Right cardiac atrium (tissue), 5 donors: ENCODE measurements at places on chromosomes 2 and 18. TPM values are rescaled to one million over a fixed set of nuclear protein-coding genes. Genes with fewer than 3 reads are reported as not detected.

NT5DC4 gene
- total RNA-seq = not detected

UGT1A7 gene
- total RNA-seq = not detected

DNA sequence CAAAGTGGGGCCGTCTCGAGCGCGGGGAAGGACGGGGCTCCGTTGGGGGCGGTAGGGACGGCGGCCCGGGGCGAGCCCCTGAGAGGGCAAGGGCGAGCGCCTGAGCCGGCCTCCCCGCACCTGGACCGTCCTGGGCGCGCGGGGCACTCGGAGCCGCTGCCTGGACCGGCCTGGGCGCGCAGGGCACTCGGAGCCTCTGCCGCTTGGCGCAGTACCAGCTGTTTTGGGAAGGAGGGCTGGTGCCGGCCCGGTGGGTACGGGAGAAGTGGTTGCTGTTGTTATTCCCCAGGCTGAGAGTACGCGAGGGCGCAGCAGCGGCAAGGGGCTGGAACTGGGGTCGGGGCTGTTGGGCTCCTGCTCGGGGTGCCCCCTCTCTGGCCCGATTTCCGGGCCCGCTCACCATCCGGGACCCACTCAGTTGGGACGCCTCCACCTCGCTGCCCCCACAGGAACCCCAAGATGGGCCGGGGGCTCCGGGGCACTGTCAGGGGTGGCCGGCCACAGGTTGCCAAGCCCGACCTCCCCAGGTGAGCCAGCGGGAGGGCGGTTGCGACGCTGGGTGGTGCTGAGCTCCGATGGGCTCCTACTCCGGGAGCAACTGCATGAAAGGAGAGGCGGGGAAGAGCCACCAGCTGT is 579 bp downstream of the ARHGEF4 start:
- DNase-seq = no peak

GRCh38 chr2:54497763-54498680 is 41.9 kb downstream of the SPTBN1 start:
- DNase-seq = no peak

GRCh38 chr2:106863387-106863786 is 22.6 kb downstream of the ST6GAL2 start:
- no peak for DNase-seq

DNA sequence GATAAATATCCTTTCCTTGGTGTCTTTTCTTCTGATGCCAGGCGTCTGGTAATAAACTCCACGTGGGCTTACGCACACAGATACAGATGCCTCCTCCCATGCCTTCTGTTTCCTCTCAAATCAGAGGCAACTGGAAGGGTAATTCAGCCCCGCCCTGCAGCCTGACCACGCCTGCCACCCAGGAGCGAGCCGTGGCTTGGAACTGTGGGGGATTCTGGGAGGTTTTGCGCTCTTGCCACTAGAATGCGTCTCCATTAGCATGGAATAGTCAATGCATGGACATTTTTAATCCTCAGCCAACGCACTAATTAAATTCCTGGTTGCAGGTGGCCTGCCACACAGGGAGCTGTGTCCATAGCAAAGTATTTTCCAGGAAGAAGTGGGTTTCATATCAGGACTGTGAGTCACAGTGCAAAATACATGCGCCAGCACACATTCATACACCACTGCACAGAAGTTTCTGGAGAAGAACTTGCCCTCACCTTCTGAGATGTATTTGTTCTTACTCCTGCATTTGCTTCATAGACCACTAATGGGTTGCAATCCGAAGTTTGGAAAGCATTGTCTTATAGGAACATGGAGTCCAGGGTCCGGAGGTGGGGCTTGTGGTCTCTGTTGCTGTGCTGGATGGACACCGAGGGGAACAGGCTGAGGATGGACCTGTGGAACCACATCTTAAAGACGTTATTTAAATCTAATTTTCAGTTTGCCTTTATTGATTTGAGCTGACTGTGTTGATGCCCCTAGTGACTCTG is 151.4 kb downstream of the LDLRAD4 start:
- no peak for DNase-seq

GRCh38 chr18:74528913-74529312 is 5.4 kb upstream of the CNDP1 start:
- DNase-seq = no peak

- no peak for DNase-seq
Measured at GRCh38 chr2:101030866-101031554, 28.9 kb downstream of the RPL31 start.

GRCh38 chr18:36974686-36975085 is 145.8 kb downstream of the KIAA1328 start:
- DNase-seq = no peak

GRCh38 chr2:127085317-127085681 is 21.7 kb downstream of the BIN1 start:
- no peak for DNase-seq
